Inflammatory macrophage treated with lipopolysaccharide for 1 hour (primary cell): ENCODE measurements at places on chromosomes 3 and 15.

DNA sequence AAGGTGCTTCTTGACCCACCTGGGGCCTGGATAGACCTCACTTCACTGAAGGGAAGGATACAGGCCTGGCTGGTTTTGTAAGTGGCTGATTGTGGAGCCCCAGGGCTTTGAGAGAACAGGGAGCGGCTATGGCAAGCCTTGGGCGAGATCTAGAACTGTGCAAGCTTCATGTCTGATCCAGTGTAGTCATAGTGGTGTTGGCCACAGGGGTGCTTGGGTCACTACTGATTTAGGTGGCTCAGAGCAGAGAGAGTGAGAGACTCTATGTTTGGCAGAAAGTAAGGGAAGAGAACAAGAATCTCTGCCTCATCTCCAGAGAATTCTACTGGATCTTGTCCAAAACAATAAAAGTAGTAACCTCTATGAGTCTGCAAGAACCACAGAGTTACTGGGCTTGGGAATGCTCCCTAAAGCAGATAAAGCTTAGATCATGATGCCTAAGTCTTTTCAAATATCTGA lies 394.2 kb upstream of the EPHA3 start:
- no peak for DNase-seq

DNA sequence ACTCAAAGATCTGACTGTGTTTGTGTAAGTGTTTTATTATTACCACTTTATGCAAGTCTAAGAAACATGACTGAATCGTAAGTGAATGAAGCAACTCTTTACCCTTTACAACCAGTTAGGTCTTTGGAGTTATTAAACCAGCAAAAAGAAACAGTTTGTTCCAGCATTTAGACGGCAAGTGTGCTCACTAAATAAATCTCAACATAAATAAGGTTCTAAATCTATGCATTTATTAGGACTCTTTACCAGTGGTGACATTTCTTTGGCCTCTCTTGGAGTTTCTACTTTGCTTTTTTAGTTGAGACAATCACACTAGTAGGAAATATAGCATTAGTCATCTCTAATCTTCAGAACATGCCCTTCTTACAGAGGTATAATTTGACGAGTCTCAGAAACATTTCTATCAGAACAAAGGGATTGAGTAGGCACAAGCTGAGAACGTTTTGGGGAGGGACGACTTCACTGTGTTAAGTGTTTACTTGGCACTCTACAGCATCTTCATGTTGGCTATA lies 739.9 kb upstream of the NR2F2 start:
- DNase-seq: no peak

GRCh38 chr3:112519424-112520001 lies 20.2 kb upstream of the BTLA start:
- DNase-seq: peak; percentile 53

- peak; percentile 36 for DNase-seq
Observed at GRCh38 chr3:194879126-194879877, 193.6 kb downstream of the FAM43A start.

DNA sequence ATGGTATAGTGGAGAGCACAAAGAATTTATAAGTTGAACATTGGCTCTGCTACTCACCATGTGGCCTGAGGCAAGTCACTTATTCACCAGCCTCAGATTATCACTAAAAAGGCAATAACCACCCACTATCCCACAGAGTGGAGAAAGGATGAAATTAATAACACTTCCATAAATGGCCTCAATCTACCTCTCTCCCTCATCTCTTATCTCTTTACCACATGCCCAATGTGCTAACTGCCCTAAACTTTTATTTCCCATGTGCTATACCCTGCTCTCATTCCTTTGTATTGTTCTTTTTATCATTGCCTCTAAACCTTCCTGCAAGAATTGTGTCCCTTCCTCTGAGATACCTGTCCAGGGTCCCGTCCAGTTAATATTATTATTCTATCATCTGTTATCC lies 26.0 kb downstream of the SLC12A6 start:
- no peak for DNase-seq

- no peak for DNase-seq
Observed at GRCh38 chr15:70517194-70517590, 246.2 kb downstream of the UACA start.

DNA sequence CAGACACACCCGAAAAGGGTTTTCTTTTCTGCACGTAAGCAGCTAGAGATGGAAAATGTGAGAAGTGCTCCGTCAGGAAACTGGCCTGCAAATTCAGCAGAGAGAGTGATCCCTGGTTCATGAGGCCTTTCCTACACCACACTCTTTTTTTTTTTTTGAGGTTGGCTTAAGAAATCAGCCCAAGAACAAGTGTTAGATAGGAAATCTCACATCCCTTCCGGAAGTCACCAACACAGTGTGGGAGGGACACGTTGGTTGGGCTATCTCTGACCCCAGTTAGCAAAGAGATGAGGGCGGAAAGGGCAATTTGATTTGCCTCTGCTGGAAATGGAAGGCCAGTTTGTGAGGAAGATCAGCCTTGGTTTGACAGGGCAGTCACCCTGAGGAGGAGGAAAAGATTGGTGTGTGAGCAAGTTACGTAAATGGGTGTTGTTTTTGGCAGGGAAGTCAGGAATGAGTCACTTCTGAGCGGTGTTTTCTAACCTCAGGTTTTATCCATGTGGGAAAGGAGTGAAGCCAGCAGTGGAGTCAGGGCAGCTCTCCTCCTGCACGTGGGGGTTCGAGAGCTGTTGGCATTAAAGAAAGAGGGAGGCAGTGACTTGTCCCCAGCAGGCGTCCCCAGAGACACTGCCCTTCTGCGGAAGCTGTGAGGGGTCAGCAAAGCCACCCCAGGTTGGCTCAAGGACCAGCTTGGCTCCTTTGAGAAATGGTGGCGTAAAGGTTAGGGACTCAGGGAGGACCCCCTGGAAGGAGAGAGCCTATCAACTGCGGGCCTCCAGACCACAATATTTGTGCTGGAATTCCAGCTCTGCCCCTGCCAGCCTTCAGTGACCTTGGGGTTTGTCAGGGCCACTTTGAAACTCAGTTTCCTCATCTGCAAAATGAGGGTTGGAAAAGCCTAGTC lies 237.6 kb upstream of the BHLHE40 start:
- peak; percentile 96 for DNase-seq

GRCh38 chr15:44719293-44719999 lies 8.1 kb downstream of the B2M start:
- peak; percentile 52 for DNase-seq

DNA sequence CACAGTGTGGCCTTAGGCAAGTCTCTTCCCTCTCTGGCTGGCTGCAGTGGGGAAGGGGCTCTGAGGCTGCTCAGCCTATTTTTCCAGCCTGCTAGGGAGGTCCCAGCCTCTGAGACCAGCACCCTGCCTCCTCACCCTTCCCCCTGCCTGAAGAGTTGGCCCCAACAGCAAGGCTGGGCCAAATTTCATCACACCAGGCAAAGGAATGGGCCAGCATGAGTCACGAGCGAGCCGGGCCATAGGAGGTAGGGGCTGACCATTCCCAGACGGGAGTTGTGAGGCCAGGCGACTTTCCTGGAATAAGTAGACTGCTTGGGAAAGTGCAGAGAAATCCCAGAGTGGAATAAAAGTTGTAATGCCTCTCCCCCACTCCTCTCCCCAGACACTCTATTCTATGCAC lies 5.7 kb upstream of the FBLN2 start:
- DNase-seq: no peak

GRCh38 chr3:129606636-129607390 lies at the start of gene PLXND1:
TSS of gene PLXND1 (minus strand) at chr3:129606676. CDS start at chr3:129606639, 37 bp downstream.
- peak; percentile 85 for DNase-seq

DNA sequence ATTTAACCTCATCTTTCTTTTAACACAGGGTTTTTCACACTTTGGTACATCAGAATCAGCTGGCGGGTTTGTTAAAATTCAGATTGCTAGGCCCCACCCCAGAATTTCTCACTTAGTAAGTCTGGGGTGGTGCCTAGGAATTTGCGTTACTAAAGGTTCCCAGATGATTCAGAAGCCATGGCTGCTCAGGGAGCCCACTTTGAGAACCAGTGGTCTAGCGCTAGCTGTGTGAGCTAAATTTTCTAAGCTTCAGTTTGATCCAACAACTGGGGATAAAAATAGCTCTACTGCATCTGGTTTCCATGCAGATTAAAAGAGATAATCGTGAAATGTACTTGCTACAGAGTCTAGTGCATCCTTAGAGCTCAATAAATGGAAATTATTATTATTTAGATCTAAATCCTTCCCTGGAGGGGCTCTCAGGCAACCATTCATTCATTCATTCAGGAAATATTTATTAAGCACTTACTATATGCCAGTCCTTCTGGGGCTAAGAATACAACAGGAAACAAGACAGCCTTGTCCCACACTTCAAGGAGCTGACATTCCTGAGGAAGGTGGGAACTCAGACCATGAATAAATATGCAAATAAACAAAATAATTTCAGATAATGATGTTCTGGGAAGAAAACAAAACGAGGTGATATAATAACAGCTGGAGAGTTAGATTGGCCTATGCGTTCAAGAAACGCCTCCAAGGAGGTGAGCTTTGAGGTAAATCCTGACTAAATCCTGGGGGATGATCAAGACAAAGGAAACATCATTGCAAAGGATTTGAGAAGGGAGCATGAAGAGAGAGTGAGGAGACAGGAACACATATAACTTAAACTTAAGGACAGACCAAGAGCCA lies 3.9 kb upstream of the CIDEC start:
- DNase-seq: no peak

DNA sequence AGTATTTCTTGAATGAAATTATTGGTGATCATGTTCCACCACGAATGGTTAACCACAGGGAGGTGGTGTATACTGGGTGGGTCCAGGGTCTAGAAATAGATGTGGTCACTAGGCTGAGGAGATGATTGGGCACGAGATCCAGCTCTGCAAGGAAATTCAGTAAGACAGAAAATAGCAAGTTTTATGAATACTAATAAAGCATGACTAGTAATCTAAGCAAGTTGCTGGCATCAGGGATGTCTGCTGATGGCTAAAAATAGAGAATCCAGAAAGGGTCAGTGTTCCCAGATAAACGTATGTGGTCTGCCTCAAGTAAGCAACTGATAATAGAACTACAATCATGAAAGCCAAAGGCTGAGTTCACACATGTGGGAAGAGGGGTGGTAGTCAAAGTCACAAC lies 108.3 kb upstream of the FRMD4B start:
- no peak for DNase-seq

DNA sequence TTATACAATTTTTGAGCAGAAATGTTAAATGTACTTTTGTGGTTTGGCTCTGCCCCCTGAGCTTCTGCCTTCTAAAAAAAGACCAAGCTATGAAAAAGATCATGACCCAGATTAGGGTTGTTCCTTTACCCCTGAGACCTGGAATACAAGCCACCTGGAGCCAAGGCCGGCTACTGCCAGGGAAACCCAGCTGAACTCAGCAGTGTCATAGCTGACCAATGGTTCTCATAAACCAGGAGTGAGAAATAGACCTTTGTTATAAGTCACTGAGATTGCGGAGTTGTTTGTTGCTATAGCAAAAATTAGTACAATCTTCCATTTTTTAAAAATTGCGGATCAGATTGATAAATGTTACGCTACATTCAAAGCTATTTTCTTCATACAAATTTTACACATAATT lies 1261.7 kb downstream of the ROBO1 start:
- no peak for DNase-seq

- DNase-seq: no peak
Observed at GRCh38 chr3:52092891-52093290, 36.5 kb upstream of the DUSP7 start.

- DNase-seq: no peak
Observed at GRCh38 chr15:40328176-40328575, 4.7 kb downstream of the INAFM2 start.

DNA sequence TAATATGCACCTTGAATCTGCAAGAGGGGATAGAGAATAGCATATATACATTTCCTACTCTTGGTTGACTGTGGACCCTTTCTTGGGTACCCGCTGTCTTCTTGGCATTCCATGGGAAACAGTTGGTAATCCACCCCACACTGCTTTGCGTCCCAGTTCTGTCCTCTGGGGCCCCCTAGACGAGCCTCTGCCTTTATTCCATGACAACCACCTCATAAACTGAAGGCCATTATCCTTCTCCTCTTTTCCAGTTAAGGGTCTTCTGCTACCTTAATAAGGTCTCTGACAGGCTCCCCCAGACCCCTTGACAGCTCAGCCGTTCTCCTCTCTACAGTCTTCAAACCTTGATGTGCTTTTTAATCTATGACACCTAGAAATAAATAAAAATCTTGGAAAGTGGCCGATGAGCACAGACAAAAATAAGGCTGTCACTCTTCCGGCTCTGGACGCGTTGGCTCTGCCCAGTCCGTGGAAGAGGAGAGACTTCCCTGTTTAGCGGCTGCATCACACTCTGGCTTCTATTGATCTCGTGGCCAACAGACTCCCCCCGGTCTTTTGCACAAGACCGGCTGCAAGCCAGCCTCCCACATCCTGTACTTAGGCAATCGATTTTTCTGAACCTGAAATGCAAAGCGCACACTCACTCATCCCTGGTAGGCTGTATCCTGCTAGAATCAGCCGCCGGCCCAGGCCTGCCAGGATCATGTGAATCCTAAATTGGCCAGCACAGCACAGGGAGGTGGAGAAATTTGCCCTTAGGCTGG lies 251.0 kb upstream of the TLE3 start:
- DNase-seq: peak; percentile 94

- DNase-seq: no peak
Observed at GRCh38 chr3:141845407-141846049, 30.9 kb upstream of the ATP1B3 start.

DNA sequence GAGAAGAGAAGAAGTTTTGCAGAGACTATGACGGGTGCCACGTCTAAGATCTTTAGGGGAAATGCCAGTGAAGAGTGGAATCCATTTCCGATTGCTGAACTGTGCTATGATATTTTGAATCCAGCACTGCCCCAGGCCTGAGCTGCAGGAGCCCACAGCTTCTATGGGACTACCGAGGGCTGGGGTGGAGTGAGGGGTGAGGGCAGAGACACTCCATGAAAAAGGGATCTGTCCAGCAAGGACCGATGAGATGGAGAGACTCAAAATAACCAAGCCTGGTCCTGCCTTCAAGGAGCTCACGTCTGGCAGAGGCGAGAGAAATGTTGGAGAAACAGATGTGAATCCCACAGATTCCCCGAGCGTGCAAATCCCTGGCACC lies 79.8 kb upstream of the MEF2A start:
- DNase-seq: no peak

- peak; percentile 53 for DNase-seq
Observed at GRCh38 chr3:152104847-152105415, 163.8 kb upstream of the MBNL1 start.

GRCh38 chr3:183564046-183564445 lies 8.5 kb upstream of the KLHL6 start:
- no peak for DNase-seq

DNA sequence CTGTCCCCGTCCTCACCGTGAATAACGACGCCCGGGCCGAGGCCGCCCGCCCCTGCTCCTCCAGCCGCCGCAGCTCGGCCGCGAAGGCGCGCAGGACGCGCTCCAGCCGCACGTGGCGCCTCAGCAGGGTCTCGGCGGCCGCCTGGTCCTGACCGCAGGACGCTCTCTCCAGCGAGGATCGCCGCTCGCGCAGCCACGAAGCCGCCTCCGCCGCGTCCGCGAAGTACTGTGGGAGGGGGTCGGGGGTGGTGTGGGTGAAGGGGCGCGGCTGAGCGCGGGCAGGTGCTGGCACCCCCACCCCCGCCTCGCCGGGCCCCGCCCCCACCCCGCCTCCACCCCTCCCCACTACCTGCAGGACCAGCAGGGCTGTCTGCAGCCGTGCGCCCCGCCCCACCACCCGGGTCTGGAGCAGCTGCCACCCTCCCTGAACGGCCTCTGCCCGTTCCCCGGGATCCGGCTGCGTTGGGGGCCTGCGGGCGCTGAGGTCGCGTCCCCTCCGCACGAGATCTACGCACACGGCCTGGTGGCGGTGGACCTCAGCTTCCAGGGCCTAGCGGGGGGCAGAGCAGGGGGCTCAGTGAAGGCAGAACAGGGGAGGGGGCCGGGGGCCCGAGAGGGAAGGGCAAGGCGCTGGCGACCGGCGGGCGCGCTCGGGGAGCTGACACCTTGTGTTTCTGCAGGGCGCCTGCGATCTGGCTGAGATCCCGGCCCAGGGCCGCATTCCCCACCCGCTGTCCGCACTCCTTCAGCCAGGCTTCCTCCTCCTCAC lies 11.7 kb downstream of the SPTBN5 start:
- no peak for DNase-seq
